ENCODE measurements at places on chromosomes 11 and 22.
A peak's percentile ranks its signal among the peaks of the same experiment; 100 is the strongest.

DNA sequence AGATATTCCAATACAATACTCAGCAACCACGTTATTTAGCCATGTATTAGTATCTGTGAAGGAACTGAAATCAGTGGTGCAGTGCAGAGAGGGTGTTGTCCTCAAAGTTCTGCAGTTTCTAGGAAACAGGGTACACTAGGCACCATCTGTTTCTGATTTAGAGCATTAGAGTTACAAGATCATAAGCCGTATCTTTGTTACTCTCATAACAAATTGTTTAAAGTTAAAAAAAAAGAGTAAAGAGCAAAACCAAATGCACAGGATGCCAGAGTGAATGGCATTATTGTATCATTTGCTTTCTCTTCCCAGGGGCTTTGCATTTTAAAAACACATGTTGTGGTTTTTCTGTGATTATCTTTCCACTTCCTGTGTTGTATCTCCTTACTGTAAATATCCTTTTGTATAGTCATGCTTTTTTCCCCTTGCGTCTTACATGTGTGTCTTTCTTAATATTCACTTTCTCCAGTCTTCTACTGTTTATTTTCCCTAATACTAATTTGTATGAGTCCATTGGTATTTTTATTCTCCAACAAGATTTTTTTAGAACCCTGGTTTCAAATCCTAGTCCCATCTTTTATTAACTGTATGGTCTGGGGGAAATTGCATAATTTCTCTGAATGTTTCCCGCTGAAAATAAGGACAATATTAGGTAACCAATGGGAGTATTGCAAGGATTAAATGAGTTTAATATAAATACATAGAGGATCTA, 15.2 kb upstream of the NUP160 start:
- peak; percentile 66 for DNase-seq

DNA sequence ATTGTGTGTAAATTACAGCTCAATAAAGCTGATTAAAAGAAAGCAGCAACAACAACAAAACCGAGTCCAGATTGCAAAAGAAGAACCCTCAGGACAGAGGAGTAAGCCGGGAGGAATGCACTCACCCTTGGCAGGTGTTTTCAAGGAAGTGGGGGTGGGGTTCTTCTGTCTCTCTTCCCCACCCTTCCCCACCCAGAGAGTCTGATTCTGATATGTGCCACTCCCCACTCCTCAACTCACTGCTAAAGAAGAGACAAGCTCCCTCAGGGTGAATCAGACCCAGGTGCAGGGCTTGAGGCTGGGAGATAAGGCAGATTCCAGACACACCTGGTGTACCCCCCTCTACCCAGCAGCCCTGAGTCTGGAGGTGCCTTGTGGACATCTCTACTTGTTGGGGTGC, 38.4 kb upstream of the PHF21A start:
- DNase-seq = no peak

- DNase-seq = no peak
Measured at GRCh38 chr11:19243613-19244012, 2.9 kb upstream of the E2F8 start.

- no peak for DNase-seq
Measured at GRCh38 chr11:16818284-16818683, 79.8 kb downstream of the C11orf58 start.

DNA sequence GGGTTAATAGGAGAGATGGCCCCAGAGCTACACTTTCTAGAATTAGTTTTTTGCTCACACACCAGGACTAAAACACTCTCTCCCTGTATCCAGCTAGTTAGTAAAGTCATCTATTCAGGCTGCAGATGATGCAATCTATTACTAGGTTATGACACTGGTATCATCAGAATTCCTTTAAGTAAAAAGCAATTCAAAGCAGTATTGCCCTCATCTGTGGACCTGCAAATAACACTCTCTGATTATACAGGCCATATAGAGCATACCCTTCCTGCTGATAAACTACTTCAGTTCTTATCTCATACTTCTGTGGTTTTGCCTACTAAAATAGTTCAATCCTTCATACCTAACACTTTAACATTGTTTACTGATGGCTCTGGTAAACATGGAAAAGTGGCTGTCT, 13.5 kb upstream of the MTMR2 start:
- no peak for DNase-seq

GRCh38 chr11:86171627-86172026, 72.9 kb upstream of the EED start:
- no peak for DNase-seq

- DNase-seq = no peak
Measured at GRCh38 chr11:6219359-6219758, 14.0 kb downstream of the C11orf42 start.

DNA sequence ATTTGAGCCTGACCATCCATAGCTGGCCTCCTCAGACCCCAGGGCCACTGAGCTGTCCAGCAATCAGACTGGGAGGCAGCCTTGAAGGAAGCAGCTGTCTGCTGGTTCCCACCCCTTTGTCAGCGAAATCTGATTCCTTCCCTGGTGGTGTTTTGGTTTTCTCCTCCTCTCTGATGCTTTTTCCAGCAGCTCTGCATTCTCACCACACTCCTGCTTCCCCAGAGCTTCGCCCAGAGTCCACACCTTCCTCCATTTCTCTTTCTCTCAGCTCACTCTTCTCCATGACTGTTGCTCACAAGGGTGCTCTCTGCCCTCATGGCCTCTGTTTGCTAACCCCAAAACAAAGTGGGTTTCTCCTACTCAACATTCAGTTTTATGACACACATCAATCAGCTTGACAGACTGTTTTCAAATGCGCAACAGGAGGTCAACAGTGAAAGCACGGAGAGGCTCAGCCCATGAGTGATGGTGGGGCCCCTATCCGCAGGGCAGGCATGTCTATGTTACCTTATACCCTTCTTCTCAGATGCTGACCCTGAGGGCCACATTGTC, 130.6 kb upstream of the MTNR1B start:
- DNase-seq = no peak

- DNase-seq = no peak
Measured at GRCh38 chr11:8312986-8313385, 49.3 kb upstream of the LMO1 start.

All from OCI-LY7 (cell line).